ENCODE measurements at places on chromosomes 2 and 18. TPM values are rescaled to one million over a fixed set of nuclear protein-coding genes. Genes with fewer than 3 reads are reported as not detected.

CXCR1 gene
- not detected for total RNA-seq

- peak; percentile 67 for DNase-seq
These were observed 800 bp downstream of the IL1RL2 start for GRCh38 chr2:102187496-102188150.

GRCh38 chr2:239299218-239299939 is 101.4 kb downstream of the HDAC4 start:
- DNase-seq: no peak

DNA sequence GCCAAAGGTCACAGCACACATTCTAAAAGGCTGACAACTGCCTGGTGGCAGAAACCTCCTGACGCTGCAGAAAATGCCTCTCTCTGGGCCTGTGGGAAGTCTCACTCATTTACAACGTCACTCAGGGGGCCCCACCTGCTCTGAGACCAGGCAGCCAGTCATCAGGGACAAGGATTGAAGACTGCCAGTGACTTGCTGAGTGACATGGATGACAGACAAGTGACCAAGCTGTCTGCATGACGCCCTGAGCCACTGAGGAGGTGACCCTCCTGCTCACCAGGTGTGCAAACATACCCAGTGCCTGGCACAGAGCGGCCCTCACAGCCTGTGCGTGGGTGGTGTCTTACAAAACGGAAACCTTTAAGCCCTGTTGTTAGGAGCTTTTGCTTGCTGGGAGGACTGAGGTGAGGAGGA is 392.4 kb downstream of the TNS1 start:
- DNase-seq: peak; percentile 89

DNA sequence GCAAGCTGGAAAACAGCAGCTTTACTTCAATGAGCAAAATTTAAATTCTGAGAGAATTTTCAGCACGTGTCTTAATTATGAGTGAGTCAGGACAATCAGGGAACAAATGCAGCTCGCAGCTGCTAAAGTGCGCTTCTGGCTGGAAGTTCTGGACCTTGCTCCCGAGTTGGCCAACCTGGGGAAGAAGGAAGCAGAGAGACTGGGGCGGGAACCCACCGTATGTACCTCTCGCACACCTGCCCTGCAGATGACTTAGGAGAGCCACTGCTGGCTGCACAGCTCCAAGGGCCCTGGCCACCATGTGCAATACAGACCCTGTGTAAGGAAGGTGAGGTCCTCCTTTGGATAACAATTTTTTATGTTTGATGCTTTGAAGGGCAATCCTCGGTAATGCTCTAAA is 42.4 kb downstream of the REEP1 start:
- no peak for DNase-seq
